ENCODE measurements at places on chromosomes 11 and 22.
A peak's percentile ranks its signal among the peaks of the same experiment; 100 is the strongest.

DNA sequence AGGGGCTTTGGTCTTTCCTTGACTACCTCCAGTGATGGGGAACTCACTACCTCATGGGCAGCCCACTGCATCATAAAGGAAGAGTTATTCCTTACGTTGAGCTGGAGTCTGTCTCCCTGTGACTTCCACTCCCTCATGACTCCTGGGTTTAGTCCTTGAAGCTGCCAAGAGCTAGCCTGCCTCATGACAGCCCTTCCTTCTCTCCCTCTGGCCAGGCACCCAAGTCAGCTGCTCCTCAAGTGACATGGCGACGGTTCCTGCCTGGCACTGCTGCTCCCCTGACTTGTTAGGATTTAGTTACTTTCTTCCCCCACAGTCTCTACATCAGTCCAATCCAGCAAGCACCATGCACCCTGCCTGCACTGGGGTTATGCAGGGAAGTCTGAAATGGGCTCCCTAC is 196.1 kb upstream of the TBCEL start:
- DNase-seq: no peak

- no peak for DNase-seq
Observed at GRCh38 chr11:87597725-87598124, 560.0 kb downstream of the TMEM135 start.

DNA sequence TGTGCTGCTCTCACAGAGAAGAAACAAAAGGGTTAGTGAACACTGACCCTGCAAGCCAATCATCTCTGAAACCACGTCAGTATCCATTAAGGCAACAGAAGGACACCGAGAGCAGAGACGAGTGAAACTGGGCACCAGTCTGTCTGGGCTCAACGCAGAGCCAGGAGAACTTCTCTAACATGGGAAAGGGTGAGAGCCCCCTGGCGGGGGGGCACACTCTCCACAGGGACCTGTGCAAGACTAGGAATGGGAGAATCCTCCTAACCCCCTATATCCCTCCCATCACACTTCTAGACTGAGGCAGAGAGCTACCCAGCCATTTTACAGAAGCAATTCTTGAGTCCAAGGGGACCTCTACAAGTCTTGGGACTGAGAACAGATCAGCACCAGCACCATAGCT is 285.8 kb downstream of the SOX6 start:
- DNase-seq: no peak

DNA sequence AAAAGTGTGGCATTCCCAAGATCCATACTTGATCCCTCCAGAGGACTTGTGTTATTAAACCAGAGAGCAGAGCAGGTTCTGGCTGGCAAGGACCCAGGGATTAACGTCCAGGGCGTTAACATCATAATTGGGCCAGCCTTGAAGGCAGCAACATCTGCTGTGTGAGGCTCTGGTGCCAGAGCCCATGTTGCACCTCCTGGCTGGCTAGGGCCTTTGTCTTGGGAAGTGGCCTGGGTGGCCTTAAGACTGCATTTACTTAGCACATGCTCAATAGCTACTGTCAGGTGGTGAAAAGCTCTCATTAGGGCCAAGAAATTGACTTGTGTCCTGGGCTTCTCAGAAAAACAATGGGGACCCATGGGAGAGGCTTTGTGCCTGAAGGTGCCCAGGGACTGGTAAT is 66.6 kb downstream of the CACNG2 start:
- no peak for DNase-seq

- DNase-seq: no peak
Observed at GRCh38 chr11:65066315-65066714, 8.0 kb upstream of the NAALADL1 start.

DNA sequence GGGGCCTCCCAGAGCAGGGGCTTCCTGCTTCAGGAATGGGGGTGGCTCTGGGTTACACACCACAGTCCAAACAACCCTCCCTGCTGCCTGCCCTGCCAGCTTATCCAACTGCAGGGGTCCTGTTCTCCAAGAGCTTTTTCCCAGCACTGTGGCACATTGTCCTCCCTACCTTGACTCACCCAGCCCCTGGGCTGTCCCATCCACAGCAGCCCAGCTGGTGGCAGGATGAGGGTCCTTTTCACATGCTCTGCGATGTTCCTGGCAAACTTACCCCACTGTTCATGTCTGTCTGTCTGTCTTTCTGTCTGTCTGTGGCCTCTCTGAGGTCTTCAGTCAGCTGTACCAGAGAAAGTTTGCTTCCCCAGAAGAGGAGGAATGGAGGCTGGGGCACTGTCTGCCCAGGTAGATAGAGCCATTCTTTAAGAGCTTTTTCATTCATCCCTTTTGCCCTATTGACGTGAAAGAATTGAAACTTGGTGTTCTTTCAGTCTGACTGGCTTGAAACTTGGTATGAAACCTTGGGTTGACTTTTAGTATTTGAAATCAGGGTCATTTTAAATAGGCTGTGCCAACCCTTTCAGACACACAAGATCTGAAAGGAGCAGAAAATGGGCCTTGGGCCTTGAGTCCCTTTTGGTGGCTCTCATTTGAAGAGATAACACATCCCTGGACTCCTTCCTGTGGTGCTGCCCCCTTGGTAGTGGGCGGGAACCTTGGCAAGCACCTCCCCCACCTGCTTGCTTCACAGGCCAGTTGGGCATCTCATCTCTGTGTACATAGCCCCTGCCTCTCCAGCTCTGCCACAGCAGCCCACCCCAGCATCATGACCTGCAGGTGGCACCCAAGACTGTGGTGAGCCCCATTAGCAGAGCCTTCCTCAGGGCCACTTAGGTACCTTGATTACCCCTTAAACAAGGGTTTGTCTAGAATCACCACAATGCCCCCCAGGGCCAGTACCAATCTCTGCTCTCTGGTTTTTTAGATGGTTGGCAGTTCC is 74.6 kb upstream of the SUSD2 start:
- peak; percentile 47 for DNase-seq

- DNase-seq: no peak
Observed at GRCh38 chr11:43503417-43503816, 144.7 kb downstream of the TTC17 start.

- no peak for DNase-seq
Observed at GRCh38 chr11:47187723-47188122, 1.5 kb upstream of the PACSIN3 start.

DNA sequence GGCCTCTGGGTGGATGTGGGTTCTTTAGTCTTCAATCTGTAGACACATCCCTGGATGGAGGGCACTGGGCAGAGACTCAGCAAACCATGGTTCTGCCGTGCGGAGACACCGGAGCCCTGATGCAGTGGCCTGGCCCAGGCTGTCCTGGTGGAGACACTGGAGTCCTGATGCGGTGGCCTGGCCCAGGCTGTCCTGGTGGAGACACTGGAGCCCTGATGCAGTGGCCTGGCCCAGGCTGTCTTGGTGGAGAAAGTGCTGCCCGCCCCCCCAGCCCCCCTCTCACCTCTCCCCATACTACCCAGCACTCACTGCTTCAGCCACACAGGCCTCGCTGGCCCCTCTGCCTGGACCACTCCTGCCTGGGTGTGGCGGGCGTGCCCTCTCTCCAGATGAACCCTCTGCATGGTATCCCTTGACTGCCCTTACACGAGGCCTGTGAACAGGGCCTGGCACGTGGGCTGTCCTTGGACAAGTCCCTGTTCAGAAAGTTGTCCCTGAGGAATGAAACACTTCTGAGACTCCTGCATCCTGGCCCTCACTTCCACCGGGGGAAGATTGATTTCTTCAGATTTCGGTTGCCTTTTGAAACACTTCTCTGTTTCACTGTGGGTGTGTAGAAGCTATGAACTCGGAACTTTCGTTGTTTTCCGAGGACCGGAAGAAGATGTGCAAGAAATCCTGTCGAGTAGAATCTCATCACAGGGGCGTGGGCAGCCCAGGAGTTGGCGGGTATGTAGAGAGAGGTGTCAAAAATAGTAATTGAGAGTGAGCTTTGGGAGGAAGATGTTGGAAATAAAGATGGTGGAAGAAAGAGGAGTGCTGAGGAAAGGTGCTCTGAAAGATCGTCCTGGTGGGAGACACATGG is 26.2 kb downstream of the IGHMBP2 start:
- no peak for DNase-seq

GRCh38 chr11:128525411-128526243 is 61.7 kb downstream of the ETS1 start:
- DNase-seq: peak; percentile 62

GRCh38 chr11:13114566-13115379 is 105.7 kb downstream of the RASSF10 start:
- DNase-seq: no peak

- no peak for DNase-seq
Observed at GRCh38 chr11:129210831-129211181, 18.7 kb upstream of the ARHGAP32 start.

DNA sequence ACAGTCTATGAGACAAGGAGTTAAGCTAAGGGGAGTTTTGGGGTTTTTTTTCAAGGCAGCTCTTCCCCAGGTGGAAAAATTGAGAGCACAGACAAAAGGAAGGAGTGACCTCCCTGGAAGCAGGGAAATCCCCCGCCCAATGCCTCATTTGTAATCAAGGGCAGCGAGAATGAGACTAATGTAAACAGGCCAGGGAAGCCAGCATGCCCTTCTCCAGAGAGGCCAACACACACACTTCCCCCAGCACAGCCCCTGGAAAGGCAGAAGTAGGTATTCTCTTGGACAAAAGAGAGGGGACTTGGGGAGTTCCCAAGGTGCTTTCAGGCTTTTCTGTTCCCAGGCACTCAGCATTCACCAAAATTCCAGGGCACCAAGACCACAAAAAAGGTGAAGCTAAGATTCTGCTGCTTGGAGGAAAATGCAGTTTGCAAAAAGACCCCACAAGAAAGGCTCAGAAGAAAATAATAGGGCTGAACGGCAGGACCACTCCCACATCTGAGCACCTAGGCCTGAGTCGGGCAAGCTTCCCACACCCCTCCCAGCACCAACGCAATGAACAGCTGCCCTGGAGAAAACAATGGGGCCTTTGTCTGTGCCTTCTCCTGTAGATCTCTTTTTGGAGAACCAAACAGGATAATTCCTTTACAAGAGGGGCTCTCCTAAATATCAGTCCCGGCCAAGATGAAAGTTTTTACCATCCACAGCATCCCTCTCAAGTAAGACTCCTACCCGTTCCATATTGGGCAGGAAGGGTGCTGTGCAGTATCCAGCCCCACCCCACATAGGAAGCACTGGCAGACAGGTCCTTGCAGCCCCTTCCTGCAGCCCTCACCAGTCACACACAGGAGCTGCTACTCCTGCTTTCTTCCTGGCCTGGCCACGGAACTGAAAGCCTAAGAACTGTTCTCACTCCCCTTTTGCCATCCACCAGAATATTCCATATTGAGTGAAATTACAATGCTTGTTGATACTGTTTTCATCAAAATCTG is 70.7 kb upstream of the AKIP1 start:
- DNase-seq: peak; percentile 35

Measured in activated T-cell treated with anti-CD3 and anti-CD28 coated beads, Interleukin-2, amount 50 U/mL, for 48 hours (primary cell).